Activated naive CD8-positive, alpha-beta T cell treated with anti-CD3 and anti-CD28 coated beads, Interleukin-2, amount 10 ng/mL, durations not matched to agents 7 days and 5 days (primary cell): ENCODE measurements at places on chromosomes 2 and 18. TPM values are rescaled to one million over a fixed set of nuclear protein-coding genes. Genes with fewer than 3 reads are reported as not detected.

DNA sequence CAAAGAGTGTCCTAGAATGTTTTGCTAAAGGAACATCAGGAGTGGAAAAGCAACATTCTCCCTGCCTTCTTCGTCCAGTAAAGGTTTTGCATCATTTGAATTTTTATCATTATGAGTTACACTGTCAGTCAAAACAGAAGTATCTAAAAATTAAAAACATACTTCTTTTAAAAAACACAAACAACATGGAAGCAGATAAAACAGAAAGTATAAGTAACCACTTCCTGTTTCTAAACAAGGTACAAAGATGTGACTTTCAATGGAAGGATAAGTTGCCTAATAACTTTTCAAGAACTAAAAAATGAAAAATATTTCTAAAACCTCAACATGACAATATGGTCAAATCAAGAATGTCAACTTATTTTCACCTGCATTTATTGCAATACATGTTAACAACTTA lies 158.2 kb downstream of the STK39 start:
- DNase-seq, result no peak

CDCA7 gene
- total RNA-seq, result 81.5 TPM

HAAO gene
- 0.28 TPM for total RNA-seq

- DNase-seq, result no peak
Observed at GRCh38 chr2:24008672-24009366, 1.1 kb upstream of the MFSD2B start.

IL1R2 gene
- total RNA-seq, result not detected

- DNase-seq, result no peak
Observed at GRCh38 chr2:112658839-112659667, 13.3 kb downstream of the SLC20A1 start.

GRCh38 chr2:28411956-28412609 lies 19.4 kb downstream of the FOSL2 start:
- DNase-seq, result no peak

DNA sequence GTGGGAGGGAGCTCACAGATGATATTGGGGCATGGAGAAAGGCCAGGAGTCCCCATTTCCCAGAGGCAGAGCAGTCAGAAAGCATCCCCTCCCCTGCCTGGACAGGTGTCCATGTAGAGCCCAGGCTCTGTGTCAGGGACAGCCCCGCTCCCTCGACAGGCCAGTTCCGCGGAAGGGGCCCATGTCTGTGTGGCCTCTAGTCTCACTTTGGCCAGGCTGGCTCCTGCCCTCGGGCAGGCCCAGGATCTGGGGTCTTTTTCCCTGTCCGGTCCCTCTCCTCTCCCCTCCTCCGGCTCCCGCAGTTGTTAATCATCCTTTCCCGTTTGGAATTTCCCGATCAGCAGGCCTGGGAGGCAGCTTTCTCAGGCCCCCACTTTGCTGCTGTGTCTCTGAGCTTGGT lies 20.4 kb upstream of the PDIA6 start:
- DNase-seq, result no peak

DNA sequence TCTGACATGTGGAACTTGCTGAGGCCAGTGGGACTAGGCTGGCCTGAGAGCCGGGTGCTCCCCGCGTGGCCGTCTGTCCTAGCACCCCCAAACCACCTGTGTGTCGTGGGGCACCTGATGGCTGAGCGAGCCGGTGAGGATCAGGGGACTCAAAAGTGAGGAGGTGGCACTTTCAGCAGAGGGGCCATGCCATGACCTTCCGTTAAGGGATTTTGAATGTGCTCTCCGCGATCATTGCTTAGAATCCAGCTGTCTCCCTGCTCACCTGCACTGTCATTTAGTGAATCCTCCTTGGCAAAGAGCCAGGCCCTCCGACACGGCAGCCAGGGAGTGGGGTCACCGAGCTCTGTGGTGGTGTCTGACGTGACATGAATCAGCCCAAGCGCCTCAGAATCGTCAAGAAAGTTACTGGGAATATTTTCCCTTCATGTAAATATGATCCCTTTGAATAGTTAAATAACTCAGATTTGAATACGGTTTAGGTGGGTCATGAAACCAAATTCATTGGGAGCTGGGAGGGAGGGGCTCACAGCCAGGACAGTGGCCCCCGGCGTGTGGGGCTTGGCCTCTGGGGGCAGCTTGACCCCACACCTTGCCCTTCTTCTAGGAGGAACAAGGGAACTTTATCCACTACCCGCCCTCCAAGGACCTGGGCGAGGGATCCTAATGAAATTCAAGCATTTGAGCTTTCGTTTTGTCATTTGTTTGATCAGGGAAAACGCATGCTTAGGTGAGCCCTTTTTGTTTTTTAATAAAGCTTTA lies 9.5 kb downstream of the NFATC1 start:
- DNase-seq, result no peak

DNA sequence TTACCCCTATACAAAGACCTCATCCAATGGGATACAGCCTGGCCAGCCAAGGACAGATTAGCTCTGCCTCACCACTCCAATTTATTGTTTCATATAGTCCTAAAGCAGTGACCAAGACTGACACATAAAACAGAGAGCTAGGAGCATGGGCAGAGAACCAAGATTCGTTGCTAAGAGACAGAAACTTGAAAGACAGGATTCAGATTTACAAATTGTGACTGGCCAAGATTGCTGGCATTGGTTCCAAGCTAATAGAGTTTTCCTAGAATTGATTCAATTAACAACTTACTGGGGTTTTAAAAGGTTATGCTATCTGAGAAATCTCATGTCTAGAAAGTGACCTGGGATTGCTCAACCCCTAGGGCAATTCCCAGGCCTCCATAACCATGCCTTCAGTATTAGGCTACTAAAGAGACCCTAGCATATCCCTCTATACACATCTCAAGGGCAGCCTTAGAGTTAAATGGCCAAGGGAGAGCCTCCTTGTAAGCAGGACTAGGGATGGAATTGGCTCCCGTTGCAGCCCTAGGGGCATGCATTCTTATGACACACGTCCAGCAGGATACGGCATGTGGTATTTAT lies 75.6 kb downstream of the ICOS start:
- DNase-seq, result no peak

DNA sequence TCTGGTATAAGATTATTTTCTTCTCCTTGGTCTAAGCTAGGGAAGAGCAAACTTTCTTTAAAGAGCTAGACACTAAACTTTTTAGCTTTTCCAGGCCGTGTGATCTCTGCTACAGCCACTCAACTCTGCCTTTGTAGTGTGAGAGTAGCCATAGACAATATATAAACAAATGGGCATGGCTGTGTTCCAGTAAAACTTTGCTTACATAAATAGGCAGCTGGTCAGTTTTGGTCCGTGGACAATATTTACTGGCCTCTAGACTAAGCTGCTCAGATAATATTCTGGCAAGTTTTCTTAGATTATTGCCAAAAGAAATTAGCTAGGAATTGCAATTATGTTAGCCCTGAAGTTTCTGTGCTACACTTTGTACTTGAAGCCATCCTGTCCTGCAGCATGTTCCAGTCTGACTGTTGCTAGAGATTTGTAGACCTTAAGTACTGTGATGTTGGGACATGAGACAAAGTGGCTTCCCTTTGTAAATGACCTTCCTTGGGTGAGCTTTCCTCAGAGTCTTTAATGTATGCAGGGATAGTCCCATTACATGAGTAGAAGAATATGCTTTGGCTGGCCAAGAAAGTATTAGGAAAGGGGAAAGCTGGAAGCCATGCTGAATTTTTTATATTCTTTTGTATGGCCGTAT lies 126.9 kb downstream of the SOX11 start:
- DNase-seq, result no peak

GRCh38 chr18:25239581-25240419 lies 112.2 kb downstream of the ZNF521 start:
- DNase-seq, result no peak
